RCC 7860 (cell line): ENCODE measurements at places on chromosomes 2 and 18.
A peak's percentile ranks its signal among the peaks of the same experiment; 100 is the strongest.

GRCh38 chr2:223681125-223681524, 79.0 kb upstream of the SCG2 start:
- DNase-seq, result no peak

DNA sequence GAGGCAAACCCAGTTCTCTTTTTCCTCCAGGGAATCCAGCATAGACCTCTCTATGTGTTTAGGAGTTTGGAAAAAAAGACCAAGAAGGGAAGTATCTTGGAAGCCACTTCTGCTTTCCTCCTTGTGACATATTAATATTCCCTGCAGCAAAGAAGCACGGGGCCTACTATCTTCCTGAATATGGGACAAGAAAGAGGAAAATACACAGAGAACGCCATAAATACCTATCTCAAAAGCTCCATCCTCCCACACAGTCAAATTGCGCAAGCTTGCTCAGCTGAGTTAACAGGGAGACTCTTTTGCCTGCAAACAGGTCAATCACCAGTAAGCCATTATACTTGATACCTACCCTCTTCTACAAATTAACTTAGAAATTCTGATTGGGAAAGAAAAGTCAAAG, 16.7 kb upstream of the RAPH1 start:
- no peak for DNase-seq

DNA sequence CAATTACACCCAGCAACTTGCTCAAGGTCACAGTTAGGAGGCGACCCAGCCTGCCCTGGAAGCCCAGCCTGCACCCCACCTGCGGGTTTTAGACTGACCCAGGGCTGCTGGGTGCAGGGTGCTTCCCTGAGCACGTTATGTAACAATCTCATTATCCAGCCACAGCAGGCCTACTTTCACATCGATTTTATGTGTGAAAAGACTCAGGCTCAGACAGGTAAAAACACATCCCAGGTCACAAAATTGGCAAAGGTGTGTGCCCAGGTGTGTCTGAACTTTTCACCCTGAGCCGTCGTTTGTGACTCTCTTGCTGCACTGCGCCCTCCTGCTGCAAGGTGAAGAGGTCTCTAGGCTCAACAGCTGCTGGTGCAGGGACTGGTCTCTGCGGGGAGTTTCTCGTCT, 668.2 kb upstream of the HS6ST1 start:
- no peak for DNase-seq

- peak; percentile 63 for DNase-seq
Observed at GRCh38 chr2:204691911-204692510, 146.7 kb downstream of the PARD3B start.

DNA sequence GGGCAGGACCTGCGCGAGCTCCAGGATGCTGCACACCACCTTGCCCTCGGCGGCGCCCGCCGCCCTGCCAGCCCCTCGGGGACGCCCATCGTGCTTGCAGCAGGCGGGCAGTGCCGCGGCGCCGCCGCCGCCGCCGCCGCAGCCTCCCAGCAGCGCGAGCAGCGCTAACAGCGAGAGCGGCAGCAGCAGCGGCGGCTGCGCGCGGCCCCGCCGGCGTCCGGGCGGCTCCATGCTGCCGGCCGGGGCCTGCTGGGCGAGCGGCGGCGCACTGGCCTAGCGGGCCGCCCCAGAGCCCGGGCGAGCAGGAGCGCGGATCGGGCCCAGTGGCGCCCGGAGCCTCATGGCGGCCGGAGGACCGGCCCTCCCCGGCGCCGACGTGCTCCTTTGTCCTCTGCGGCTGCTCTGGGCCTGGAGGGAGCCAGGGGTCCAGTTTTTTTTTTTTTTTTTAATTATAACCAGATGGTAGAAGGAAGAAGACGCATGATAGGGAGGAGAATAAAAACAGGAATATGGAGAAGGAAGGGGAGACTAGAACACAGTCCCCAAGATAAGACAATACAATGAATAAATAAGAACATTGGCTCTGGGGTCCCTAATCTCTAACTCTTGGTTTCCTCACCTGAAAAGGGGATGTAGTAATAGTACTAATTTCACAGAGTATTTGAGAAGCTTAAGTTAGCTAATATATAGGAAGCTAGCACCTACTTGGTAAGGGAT, 17.1 kb upstream of the ANKRD62 start:
- no peak for DNase-seq

DNA sequence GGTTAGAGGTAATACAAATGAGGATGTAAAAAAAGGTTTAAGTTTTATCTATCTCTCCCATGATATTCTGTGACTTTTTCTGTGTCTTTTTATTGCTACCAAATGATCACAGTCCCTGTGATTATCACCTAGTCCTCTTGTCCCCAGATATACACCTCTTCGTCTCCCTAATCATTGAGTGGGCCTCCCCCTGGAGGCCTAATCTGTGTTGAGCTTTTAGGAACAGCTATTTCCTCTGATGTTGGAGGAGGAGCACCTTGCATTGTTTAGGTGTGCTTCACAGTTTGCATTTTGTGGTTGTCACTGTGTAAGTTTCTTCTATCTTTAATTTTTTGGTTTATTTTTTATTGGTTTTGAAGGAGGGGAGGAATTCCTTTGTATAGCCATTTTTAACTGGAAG, 33.3 kb downstream of the CCDC85A start:
- DNase-seq, result no peak
